Body of pancreas (tissue), 4 donors: ENCODE measurements at places on chromosomes 2 and 18. TPM values are rescaled to one million over a fixed set of nuclear protein-coding genes. Genes with fewer than 3 reads are reported as not detected.

DNA sequence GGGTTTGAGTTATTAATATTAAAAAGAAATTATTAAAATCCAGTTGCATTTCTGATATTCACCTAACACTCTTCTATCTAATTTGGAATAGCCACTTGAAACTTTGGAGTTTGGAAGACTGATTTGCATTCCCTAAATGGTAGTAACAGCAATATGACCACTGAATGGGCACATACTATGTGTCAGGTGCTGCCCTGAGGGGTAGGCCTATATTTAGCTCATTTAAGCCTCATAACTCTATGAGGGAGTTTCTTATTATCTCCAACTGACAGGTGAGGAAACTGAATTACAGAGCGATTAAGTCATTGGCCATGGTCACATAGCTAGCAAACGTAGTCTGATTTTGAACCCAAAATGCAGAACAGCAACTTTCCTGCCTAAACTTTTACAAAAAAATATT, 77.3 kb downstream of the VWA3B start:
- no peak for DNase-seq

GRCh38 chr2:119051263-119051662, 107.3 kb downstream of the C1QL2 start:
- DNase-seq, result no peak

DNA sequence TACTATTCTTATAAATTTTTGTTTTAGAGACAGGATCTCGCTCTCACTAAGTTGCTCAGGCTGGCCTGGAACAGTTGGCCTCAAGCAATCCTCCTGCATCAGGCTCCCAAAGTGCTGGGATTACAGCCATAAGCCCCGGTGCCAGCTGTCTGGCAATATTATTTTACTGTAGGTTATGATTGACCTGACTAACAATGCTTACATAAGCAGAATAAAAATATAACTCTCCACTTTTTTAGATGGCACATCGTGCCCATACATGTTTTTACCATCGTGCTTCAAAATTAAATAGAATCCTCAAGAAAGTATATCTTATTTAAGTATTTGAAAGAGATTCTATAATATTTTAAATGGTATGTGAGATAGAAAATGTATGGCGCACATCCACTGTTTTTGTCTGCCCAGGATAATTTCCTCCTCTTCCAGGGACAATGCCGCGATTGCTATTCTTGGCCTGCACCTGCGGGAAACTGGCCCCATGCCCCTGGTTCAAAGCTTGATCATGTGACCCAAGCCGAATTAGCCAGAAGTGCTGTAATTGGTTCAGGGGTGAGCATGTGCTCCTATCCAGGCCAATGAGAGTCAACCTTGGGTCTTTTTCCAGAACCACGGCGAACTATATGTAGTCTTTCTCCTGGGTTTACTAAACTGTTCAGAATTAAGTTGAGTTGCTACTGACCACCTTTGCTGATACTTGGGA, 38.3 kb upstream of the GREB1L start:
- no peak for DNase-seq

- DNase-seq, result no peak
Measured at GRCh38 chr2:155825876-155826275, 506.6 kb downstream of the NR4A2 start.

DNA sequence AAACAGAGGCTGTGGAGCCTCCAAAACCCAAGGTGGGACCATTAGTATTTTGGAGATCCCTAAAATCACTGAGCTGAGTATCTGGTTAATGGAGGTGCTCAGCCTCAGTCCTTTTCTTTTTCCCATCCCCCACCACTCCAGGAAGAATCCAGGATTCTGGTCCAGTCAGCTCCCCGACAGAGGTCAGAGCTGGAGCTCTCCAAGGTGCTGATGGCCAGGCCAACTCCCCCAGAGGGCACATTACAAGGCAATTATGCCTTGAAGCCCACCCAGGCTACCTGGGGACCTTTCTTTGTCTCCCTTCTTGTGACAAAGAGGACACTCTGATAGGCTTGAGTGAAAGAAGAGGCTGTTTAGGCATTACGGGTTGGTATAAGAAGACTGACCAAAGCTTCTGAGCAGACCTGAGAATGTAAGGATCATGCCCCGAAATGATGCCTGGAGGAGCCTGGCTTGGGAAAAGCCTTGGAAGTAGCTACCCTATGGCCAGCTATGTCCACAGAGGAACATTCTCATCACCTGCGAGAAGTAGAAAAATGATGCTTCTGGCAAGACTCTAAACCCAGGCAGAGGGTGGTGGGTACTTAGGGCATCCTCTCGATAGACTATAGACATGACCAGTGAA, 102.5 kb upstream of the LDAH start:
- no peak for DNase-seq

DNA sequence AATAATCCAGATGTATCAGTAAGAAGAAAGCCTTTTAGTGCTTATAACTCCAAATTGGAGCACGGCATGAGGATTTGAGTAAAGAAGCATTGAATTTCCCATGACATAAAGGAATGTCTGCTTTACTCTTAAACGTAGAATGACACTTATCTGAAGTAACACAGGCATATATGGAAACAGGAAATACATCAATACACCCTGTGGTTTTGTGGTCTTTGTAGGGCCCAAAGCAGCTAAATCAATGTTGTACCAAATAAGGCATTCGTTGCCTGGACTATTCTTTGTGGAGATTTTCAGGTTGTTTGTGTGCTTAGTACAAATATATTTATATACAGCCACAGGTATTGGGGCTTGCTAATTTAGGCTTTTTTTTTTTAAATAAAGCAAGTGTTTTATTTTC, 660.5 kb downstream of the LRRTM4 start:
- DNase-seq, result no peak

DNA sequence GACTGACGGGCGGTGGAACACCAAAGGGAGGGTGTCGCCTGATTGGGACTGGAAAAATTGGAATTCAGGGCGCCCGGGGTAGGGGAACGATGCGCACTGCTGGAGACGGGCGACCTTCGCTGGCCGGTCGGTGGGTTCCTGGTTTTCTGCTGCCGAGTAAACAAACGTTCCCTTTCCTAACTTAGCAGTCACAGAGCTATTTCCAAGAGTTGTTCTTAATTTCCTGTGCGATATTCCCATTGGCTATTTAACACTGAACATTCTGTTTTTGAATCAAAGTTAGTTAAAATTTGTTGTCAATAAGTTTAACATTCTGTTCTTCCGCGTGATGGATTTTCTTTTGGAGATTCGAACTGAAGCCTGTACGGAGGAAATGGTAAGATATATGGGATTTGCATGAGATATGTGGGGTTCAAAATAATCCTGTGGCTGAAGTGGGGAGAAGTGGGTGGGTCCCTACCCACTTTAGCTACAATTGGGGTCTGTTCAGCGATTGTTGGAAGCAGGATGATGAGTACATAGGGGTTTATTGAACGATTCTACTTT, 862 bp downstream of the C18orf54 start:
- peak; percentile 8 for DNase-seq

The NOSTRIN gene
- total RNA-seq, result 64.3 TPM

The KCTD1 gene
- total RNA-seq, result 12.2 TPM

The UBE2E3 gene
- total RNA-seq, result 30.3 TPM
